ENCODE measurements at places on chromosomes 2 and 18.

- no peak for DNase-seq
Measured at GRCh38 chr2:236172255-236173035, 4.3 kb upstream of the GBX2 start.

- no peak for DNase-seq
Measured at GRCh38 chr18:63980896-63981460, 11.1 kb downstream of the SERPINB8 start.

- no peak for DNase-seq
Measured at GRCh38 chr2:19848029-19848750, 53.6 kb downstream of the TTC32 start.

GRCh38 chr2:110166266-110166665 is 38.5 kb downstream of the NPHP1 start:
- DNase-seq = no peak

DNA sequence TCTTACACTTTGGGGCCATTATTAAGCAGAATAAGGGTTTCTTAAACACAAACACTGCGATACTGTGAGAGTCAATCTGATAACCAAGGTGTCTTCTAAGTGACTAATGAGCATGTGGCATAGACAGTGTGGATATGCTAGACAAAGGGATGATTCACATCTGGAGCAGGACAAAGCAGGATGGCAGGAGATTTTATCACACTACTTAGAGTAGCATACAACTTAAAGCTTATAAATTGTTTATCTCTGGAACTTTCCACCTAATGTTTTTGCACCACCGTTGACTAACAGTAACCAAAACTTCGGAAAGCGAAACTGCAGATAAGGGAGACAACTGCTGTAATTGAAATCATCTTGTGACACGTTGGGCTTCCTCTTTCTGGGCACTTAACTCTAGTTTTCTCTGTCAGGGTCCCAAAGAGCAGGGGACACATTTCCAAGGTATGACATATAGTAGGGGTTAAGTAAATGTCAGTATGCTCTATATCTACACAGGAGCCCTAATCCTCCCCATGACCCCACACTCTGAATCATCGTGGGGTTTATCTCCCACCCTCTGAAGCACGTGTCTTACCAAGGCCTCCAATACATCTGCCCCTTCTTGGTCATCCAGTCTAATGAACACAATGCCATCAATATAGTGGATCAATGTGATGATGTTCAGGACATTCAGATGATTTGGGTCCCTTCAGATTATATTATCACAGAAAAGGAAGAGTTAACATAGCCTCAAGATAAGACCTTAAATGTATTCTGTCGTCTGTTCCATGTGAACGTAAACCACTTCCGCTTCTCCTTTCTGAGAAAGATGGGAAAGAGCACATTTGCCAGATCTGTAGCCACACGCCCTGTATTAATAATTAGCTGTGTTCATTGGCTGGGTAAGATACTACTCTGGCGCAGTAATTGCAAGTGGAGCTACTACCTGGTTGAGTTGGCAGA is 78.7 kb downstream of the FTCDNL1 start:
- DNase-seq = no peak

- DNase-seq = no peak
Measured at GRCh38 chr2:209845666-209846065, 74.0 kb downstream of the UNC80 start.

- no peak for DNase-seq
Measured at GRCh38 chr2:86157009-86157556, 38.2 kb downstream of the IMMT start.

DNA sequence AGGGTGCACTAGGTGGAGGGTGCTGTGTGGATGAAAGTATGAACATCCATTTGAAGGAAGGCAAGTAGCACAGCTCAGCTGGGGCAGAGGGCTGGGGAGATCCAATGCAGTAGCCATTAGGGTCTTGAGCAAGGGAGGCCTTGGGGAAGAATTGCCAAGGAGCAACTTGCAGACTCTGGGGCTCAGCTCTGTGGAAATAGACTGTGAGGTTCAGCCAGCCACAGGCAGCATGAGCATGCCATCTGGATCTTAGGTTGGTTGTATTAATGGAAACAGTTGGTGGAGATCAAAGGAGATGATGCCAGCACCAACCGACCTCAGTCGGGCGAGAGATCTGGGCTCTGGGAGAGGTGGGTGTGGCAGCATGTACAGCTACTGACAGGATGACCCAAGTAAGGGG is 5.6 kb downstream of the ZAP70 start:
- DNase-seq = no peak

GRCh38 chr2:160507464-160507863 is 13.9 kb upstream of the RBMS1 start:
- no peak for DNase-seq

DNA sequence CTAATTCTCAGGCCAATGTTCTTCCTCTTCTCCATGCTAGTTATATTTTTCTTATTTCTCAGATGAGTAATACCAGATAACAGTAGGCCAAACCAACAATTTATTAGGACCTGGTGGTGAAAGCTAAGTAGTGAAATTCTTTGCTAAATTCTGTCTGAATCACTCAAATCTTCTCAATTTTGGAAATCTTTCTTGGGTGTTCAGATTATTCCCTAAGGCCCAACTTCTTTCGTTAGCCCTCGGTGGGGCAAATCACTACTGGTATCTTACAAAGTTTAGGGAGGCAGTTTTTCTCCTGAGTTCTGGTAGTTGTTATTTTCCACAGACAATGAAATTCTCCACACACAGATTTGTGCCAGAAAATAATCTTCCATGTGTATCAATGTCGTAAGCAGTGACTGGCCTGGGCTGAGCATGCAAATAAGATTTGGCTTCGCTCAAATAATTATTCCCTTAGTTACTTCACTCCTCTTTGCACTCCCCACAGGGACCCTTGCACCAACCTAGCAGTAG is 443.5 kb upstream of the SLC14A2 start:
- DNase-seq = no peak

GRCh38 chr2:6940820-6941219 is 23.6 kb downstream of the RNF144A start:
- no peak for DNase-seq
